ENCODE measurements at places on chromosomes 5 and 9.

GRCh38 chr9:76859860-76860259 is 46.1 kb downstream of the PRUNE2 start:
- no peak for DNase-seq

- DNase-seq = no peak
Measured at GRCh38 chr9:128394379-128395168, 23.4 kb downstream of the URM1 start.

DNA sequence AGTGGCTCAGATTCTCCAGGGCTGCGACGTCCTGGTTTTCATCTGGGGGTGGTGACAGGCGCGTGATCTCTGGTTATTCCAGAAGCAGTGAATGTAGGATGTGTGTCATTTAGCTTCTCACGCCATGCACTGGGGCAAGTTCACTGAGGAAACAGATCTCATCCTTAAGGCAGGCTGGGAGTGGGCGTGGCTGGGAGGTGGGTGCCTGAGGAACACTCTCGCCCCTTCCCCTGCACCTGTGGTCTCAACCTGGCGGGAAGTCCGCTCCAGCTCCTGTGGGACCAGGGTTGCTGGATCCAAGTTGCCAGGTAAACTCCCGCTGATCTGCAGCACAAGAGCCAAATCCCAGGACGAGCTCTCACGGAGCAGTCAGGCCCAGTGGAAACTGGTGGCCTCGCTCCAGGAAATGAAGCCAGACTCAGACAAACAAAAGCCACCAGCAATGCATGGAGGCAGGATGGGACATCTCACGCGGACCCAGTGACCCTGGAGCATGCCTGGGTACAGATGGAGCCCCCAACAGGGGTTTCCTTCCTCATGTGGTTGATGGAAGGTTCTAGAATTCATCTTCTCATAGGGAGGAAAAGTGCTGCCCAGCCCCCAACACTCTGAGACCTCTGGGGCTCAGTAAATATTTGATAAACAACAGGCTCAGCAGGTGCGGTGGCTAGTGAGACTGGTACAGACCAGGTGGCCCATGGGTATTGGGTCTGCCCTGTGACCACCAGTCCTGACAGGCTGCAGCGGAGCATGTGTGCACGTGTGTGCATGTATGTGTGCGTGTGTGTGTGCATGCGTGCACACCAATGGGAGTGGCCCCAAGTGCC is 16.3 kb upstream of the SLC12A7 start:
- no peak for DNase-seq

GRCh38 chr5:151751091-151751490 is 7.3 kb downstream of the ATOX1 start:
- no peak for DNase-seq

DNA sequence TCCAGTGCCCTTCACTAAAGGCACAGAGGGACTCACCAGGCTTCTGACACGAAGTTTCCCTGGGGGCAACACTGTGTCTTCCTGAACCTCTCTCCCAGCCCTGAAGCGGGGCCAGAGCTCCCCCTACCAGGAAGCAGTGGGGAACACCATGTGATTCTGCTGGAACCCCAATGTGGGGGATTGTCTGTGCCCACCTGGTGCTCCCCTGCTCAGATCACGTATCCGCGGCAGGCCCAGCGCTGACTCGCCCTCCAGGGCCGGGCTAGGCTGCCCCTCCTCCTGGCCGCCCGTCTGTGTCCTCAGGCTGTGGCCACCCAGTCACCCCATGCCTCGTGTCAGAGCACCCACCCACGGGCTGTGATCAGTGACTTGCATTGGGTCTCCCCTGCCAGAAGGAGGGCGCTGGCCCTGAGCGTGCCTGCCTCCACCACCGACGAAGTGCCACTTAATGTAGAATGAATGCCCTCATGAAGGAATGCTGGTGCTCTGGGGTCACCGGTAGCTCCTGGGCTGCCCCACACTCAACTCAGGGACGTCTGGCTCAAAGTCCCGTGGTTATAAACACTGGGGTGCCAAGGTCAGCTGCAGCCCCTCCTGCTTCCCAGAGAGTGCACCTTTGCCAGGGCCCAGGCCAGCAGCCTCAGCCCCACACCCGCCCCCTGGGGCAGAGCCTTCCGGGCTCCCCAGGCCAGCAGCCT is 22.1 kb downstream of the SARDH start:
- no peak for DNase-seq
